NCI-H2029 (cell line): ENCODE measurements at places on chromosomes 11 and 22.

DNA sequence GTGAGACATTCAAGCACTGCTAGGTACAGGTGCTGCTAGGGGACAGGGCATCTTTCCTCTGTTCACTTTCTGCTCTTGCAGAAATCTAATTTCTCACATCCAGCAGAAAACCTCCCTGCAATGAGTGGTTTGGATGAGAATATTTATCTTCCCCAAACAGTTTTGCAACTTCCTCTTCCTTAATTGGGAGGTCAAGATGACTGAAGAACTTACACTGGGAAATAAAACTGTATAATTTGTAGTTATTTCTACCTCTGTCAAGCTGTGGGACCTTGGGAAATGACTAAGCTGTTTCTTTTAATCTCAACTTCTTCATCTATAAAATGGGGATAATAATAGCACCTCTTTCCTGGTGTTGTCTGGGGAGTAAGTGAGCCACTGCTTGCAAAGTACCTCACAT is 69.8 kb downstream of the PRR5L start:
- DNase-seq = no peak

DNA sequence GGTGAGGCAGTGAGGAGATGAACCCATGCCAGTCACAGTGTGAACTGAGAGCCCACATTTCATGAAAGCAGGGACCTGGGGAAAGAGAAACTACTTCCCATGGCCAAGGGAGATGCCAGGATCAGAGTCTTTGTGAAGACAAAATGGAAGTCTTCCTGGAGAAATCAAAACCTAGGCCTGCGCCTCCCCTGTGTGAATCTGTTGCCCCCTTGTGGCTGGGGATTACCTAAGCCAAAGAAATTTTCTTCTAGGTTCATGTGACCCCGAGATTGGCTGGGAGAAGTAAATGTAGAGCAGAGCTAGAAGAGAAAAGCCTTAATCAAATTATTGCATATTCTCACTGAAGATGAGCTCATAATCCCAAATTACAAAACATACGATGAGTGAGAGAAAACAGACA is 1075.3 kb downstream of the TBC1D22A start:
- DNase-seq = peak; percentile 5

DNA sequence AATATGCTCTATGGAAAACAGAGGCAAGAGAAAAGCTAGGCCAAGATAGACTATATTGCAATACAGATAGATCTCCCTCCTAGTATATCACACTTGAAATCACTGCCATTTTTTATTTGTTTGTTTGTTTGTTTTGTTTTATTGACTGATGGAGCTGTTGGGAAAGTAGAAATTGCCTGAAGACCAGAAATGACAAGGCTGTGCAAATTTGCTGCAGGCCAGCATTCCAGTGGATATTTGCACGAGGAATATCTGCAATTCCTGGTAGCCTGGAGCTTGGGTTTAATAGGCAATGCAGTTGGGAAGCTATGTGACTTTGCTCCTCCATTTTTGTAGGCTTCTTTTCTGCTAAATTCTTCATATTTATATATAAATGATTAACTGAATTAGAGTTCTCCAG is 991.7 kb downstream of the LRRC4C start:
- no peak for DNase-seq

GRCh38 chr11:35163209-35163608 is 24.2 kb downstream of the CD44 start:
- no peak for DNase-seq

GRCh38 chr11:119061256-119061655 is 4.3 kb upstream of the HYOU1 start:
- DNase-seq = no peak

DNA sequence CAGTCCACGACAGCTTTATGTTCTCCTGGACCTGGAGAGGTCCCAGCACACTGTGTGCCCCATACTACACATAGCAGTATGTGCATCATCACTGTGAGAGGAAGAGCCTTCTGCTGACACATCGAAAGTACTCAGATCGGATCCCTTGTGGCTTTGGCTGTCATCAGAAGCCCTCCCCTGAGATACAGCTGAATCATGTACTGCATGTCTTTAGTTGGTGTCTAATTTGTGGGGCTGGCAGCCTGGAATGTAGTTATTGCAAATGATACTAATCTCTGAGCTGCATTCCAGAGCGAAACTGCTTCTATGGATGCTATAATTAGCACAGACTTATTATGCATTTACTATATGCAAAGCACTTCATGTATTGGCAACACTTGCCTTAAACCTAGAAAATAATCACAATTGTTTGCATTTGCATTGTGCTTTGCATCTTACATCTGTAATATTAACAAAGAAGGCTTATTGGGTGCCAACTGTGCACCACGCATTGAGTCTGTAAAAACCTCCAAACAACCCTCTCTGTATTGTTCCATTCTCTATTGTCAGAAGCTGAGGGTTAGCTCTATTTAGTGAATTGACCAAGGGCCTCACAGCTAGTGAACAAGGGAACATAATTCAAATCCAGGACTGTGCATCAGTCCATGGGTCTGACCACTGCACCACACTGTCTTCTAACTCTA is 89.2 kb upstream of the CRTAM start:
- DNase-seq = no peak

DNA sequence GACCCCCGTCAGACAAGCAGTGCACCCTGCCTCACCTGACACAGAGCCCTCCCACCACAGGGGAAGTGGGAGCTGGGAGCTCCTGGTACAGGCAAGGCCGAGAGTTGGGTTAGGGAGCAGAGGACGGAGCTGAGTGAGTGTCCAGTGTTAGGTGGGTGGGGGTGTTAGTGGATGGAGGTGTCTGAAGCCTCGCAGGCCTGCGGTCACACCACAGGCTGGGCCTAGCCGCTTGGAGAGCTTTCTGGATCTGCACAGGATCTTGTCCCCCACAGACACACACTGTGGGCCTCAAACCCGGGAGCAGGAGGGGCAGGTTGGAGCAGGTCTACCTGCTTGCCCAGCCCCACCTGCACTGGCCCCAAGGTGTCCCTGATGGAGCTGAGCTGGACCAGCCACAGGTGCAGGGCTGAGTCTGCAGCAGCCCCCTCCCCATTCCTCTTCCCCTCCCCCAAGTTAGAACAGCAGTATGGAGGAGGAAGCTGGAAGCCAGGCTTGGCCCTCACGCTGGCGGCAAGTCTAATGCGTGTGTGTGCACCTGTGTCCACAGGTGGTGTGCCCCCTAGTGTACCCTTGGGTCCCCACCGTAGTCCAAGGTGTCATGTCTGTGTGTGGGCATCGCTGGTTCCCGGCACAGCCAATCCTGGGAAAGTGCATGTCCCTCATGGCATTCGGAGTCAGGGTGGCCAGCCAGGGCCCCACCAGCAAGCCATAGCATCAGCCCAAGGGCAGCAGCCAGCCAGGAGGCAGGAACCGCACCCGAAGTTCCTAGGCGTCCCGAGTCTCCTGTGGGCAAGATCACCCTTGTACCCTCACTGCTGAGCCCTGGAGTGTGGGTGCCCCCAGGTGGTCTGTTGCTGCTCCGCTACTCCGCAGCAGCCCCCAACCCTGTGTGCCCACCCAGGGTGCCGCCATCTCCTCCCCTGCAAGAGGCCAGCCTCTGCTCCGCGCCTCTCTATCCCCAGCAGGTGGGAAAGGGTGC is 2.0 kb upstream of the GATD1 start:
- no peak for DNase-seq

DNA sequence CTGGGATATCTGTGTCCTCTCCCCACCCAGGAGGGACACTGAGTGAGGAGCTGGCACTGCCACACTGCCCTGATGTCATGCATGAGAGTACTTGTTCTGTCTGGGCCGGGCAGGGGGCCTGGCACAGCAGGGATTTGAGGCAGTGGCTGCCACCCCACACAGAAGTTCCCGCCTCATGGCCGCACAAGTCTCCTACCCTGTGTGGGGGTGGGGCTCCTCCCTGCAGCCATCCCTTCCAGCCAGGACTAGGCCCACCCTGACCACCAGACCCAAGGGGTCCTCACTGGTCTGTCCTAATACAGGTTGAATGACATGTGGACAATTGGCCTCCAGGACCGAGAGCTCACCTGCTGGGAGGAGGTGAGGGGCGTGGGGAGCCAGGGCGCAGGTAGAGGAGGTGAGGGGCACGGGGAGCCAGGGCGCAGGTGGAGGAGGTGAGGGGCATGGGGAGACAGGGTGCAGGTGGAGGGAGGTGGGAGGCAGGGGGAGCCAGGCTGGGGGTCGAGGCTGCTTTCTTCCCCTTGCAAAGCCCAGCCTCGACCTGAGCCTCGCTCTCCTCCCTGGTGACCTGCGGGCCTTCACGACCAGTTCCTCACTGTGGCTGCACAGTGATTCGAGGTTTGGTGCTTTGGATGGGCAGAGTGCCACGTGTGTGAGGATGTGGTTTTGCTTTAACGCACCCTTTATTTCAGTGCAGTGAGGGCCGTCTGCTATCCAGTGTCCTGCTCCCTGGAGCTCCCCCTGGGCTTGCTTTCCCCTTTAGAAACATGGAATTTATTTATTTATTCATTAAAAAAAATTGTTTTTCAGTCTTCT is 7.4 kb downstream of the LZTR1 start:
- DNase-seq = no peak

GRCh38 chr11:61690706-61691379 is 10.7 kb downstream of the DAGLA start:
- no peak for DNase-seq

DNA sequence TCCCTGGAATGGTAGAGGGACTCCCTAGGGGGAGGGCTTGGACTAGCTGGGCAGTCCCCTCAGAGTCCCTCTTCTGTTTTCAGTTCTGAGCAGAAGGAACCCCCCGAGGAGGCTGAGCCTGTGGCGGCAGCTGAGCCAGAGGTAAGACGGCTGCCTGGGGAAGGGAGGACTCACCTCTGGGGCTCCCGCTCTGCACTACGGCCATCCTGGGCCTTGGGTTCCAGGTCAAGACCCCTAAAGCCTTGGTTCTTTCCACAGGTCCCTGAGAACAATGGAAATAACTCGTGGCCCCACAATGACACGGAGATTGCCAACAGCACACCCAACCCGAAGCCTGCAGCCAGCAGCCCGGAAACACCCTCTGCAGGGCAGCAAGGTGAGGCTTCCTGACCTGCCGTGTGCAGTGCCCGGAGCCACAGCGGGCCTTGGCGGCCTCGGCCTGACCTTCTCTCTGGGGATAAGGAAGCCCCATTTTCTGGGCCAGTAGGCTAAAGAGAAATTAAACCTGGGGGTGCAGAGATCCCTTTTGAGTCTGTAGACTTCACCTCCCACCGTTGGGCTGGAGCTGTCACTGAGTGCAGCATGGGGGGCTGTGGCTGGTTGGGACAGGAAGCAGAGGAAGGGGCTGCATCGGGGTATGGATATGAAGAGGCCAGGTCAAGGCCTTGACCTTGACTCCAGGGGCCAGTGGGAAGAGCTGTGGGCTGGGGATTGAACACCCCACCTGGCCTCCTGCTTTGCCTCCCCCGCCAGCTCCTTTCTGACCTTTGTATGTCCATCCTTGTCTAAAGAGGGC is 15.0 kb downstream of the INCENP start:
- DNase-seq = no peak

DNA sequence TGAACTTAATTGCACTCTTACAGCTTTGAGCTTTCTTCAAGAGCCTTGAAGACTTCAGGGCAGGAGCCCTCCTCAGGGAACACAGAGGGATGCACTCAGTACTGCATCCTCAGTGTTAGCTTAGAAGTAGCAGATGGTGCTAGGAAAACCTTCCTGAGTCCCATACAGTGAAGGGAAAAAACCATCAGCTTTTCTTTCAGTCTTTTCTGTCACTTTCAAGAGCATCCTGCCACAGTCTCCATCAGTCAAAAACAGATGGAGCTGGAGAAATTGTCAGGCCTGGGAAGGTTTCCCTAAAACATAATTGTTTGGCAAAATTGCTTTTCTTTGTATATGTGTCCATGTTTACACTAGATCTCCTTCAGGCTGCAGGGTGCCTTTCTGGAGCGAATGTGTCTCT is 384.1 kb downstream of the NELL1 start:
- no peak for DNase-seq

DNA sequence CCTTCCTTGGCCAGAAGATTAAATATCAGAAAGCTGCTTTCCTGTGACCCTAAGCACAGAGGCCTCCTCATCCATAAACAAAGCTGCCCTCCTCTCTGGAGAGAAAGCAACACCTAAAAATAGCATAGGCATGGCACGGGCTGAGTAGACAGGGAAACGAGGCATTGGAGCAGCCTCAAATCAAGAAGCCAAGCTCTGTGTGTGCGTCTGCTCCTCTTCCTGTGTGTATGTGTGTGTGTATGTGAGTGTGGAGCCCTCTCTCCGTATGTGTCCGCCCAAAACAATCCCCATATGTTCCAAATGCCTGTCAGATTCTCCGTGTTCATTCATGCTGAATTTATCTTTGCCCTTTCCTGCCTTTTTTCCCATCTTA is 24.0 kb downstream of the KCNJ5 start:
- no peak for DNase-seq

DNA sequence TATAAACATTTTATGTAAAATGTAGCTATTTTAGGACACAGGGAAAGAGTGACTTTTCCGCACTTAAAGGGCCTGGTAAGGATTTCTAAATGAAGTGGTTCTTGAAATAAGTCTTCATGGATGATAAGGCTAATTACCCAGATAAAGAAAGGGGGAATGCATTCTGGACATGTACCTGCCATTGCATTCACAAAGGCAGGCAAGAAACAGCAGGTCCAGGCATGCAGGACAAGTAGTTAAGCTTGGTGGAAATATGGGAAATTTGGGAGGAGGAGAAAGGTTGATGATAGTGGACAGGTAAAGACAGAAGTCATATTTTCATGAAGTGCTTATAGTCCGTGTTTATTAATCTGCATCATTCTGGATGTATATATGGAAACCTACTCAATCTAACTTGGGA is 621.2 kb downstream of the NTM start:
- DNase-seq = no peak

- no peak for DNase-seq
Observed at GRCh38 chr11:3738241-3738640, 59.1 kb downstream of the NUP98 start.

- no peak for DNase-seq
Observed at GRCh38 chr11:61737636-61738386, 14.6 kb upstream of the MYRF start.

- DNase-seq = no peak
Observed at GRCh38 chr22:35660291-35661127, 12.3 kb downstream of the APOL6 start.

DNA sequence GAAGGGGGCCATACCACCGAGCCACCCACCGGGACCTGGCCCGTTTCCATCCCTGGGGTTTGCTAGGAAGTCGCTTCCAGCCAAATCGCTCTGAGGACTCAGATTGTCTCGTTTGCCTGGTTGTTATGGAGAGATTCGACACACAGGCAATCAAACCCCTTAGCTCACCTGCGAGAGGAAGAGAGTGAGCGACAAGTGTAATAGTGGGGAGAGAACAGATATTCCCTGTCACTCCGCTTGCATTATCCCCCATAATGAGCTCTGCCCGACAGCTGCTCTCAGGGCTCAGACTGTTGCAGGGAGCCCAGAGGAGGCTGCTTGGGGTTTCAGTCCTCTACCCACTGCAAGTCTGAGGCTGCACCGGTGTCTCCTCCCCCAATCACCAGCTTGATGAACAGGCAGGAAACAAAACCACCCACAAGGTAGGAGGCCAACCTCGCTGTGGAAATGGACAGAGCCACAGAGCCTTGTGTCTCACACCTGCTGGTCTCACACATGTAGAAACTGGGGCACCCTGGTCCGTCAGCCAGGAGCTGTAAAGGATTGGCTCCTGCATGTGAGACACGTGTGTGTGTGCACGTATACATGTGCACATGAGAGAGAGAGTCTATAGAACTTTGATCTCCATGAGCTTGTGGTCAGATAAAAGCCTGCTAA is 351.1 kb downstream of the BUD13 start:
- DNase-seq = peak; percentile 13

- no peak for DNase-seq
Observed at GRCh38 chr22:50684986-50685385, 12.4 kb downstream of the SHANK3 start.
